ENCODE measurements at places on chromosomes 1 and 21. TPM values are rescaled to one million over a fixed set of nuclear protein-coding genes. Genes with fewer than 3 reads are reported as not detected.

DNA sequence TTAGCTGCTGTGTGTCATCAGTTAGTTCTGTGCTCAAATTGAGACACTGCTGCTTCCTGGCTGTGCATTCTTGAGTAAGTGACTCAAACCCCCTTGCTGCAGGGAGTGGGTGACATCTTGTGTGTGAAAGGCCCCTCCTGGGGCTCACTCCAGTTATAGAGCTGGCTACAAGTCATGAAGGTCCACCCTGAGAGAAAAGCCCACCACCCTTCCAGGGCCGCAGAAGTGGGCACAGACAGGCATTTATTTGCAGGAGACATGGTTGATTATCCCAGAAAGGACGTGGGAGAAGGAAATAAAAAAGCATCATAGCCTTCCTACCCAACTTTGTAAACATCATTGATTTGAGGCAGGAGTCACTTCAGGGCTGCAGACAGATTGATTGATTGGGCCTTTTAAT, 550.6 kb downstream of the MATN1 start:
- no peak for DNase-seq

DNA sequence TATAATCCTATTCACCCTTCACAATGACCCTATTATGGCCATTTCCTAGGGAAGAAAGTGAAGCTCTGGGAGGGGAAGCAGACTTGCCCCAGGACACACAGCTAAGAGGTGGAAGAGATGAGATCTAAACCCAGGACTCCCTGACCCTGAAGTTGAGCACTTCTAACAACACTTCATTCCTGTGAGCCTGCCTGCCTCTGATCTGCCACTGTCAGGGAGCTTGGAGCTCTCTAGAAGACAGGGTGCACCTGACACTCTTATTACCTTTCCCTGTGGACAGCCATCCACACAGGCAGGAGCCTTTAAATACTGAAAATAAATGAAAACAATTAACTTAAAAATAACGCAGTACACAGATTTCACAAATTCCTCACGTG, 599 bp downstream of the MKNK1 start:
- no peak for DNase-seq

DNA sequence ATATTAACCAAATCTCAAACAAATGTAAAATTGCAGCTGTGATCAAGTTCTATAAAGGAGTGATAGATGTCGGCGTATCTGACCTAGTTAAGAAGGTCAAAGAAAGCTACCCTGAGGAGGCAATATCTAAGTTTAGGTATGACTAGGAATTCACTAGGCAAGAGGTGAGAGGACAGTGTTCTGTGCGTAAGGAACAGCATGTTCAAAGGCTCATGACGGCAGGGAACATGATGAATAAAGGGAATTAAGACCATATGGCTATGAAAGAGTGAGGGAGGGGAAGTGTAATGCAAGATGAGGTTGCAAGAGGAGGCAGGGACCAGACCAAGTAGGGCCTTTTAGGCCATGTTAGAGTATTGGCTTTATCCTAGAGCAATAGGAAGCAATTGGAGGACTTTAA, 8.6 kb downstream of the LIX1L start:
- DNase-seq = no peak

DNA sequence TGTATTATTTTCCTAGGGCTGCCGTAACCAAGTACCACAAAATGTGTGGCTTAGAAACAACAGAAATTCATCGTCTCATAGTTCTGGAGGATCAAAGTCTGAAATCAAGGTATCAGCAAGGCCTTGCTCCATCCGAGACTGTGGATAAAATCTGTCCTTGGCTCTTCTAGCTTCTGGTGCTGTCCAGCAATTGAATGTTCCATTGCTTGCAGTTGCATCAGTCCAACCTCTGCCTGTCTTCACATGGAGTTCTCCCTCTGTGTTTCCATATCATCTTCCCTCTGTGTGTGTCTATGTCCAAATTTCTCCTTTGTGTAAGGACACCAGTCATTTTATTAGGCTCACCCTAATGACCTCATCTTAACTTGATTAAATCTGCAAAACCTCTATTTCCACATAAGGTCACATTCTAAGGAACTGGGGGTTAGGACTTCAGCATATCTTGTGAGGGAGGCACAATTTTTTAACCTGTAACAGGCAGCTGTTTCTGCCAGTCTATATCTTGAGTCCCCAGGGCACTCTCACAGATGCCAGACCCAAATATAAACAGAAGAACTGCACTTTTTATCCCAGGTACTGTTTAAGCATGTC, 84.2 kb downstream of the ERG start:
- no peak for DNase-seq

GRCh38 chr1:223033658-223034057, 109.4 kb downstream of the TLR5 start:
- no peak for DNase-seq

- DNase-seq = no peak
Observed at GRCh38 chr1:225629483-225629882, 23.4 kb downstream of the ENAH start.

DNA sequence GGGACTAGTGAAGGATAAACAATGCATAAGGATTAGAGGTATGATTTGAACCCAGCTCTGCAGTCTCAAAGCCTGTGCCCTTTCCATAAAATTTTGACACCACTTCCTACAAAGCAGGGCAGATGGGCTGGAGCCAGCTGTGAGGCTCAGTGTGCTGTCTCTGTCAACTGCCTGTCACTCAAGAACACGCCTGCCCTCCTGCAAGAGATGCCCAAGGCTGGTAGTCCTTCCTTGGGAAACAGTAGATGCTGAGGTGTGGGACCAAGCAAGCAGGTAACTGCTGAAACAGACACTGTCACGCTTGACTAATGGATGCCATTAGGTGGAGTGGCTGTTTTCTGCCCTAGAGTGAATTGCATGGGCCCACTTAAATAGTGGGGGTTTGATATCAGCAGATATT, 402.0 kb downstream of the PTPRU start:
- DNase-seq = no peak

DNA sequence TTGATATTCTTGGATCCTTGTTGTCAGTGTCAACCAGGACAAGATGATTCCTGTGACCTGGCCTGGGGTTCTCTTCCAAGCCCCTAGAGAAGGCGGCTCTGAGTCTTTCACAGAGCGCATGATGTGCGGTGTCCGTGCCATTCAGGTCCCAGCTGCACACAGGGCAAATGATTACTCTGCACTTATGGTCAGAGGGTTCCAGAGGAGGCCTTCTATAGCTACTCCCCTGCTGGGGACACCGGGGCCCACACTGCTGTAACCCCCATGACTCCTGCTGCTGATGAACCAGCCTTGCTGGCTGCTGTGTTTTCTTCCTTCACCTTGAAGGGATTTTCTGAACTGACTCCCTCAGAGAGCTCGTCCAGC, 1.5 kb downstream of the PTGFRN start:
- no peak for DNase-seq

- peak; percentile 87 for DNase-seq
Observed at GRCh38 chr1:39639305-39640130, at the start of gene HEYL. HEYL (minus strand) TSS chr1:39639643; CDS start chr1:39639625, 18 bp downstream.

DNA sequence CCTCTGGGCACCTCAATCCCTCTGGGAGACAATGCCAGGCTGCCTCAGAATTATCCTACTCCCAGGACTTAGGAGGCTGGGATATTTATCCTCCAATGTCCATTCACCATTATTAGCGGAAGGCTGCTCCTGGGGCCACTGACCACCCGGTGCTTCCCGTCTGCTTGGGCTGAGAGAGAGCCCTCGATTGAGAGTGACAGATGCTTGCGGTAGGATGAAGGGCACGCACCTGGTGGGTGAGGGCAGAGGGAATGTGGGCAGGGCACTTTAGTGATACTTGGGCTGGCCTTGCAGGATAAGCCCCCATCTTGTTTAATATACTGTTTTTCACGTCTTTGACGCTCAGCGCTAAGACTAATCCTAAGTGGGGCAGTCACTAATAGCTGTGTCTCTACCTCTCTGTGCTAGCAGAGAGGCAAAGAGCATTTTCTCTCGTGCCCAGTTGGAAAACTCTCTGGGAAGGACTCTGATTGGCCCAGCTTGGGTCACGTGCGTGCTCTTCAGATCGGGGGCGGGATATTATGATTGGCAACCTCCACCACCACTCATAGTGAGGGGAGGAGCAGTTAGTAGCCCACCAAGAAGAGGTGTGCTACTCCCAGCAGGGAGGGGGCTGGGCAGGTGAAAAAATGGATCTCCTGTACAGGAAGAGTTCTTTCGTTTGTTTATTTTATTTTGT, 10.6 kb upstream of the PARS2 start:
- no peak for DNase-seq

GRCh38 chr1:53110370-53111072, 31.9 kb downstream of the SLC1A7 start:
- DNase-seq = no peak

- no peak for DNase-seq
Observed at GRCh38 chr1:56469640-56470371, 109.6 kb downstream of the PLPP3 start.

- DNase-seq = no peak
Observed at GRCh38 chr1:204062106-204062505, 10.8 kb upstream of the SOX13 start.

DNA sequence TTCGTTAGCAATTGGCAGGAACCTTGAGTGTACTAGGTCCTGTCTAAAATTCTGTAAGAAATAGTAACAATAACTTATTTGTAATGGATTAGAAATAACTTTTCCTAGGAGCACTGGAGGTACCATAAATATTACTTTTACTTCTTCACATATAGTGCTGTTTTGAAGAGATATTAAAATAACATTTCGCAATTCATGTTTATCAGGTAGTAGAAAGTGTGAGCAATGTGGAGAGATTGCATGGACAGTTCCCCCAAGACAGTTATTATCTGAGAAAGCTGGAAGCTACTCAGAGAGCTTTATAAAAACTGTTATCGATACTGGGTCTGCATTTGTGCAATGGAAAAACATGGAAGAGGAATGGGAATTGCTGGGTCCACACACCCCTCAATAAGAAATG, 128.5 kb upstream of the KIF26B start:
- no peak for DNase-seq

- no peak for DNase-seq
Observed at GRCh38 chr1:214102907-214103306, 115.1 kb downstream of the PROX1 start.

- no peak for DNase-seq
Observed at GRCh38 chr1:156947127-156947526, 26.7 kb downstream of the LRRC71 start.

DNA sequence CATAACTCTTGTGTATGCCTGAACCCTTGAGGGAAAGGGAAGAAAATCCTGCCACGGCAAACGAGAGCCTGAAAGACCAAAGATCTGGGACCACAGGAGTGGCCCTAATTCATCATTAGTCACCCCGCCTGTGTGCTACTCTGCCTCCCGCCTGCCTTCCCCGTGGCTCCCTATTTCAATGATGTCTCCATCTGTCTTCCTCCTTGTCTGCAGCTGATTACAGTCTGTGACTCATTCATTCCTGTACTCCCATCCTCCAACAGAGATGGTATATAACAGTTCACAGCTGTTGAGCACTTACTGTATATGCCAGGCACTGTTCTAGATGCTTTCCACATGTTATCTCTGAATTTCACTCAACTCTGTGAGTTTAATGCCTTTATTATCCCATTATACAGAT, 96.6 kb downstream of the SEC16B start:
- no peak for DNase-seq

Gene TNFRSF8
- 0.25 TPM for total RNA-seq

Gene NPR1
- 1.6 TPM for total RNA-seq

Gene TMPRSS15
- not detected for total RNA-seq

Gene BMP8A
- total RNA-seq = 1.6 TPM

Gene SERINC2
- total RNA-seq = 14.3 TPM

Gene RNF186
- total RNA-seq = 29.3 TPM

Gene CCT3
- 47.1 TPM for total RNA-seq

Gene SPRR2D
- not detected for total RNA-seq
